ENCODE measurements at places on chromosomes 12 and 14.
A peak's percentile ranks its signal among the peaks of the same experiment; 100 is the strongest.

DNA sequence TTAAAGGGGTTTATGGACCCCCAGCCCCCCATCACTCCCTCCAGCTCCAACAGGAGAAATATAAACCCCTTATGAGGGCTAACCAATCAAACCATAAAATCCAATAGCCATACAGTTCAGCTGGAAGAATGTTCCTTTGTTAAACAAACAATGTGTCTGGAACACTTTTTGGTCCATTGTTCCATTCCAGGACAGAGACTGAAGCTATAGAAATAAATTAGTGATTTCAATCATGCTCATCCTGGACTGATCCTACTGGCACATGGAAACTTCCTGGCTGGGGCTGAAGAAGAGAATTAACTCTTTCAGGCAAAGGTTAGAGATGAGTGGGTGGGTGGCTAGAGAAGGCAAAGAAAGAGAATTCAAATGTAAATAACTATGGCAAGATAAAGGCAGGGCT, 63.4 kb downstream of the ANO2 start:
- no peak for DNase-seq

GRCh38 chr12:67390273-67390672, 121.1 kb downstream of the CAND1 start:
- DNase-seq, result no peak

DNA sequence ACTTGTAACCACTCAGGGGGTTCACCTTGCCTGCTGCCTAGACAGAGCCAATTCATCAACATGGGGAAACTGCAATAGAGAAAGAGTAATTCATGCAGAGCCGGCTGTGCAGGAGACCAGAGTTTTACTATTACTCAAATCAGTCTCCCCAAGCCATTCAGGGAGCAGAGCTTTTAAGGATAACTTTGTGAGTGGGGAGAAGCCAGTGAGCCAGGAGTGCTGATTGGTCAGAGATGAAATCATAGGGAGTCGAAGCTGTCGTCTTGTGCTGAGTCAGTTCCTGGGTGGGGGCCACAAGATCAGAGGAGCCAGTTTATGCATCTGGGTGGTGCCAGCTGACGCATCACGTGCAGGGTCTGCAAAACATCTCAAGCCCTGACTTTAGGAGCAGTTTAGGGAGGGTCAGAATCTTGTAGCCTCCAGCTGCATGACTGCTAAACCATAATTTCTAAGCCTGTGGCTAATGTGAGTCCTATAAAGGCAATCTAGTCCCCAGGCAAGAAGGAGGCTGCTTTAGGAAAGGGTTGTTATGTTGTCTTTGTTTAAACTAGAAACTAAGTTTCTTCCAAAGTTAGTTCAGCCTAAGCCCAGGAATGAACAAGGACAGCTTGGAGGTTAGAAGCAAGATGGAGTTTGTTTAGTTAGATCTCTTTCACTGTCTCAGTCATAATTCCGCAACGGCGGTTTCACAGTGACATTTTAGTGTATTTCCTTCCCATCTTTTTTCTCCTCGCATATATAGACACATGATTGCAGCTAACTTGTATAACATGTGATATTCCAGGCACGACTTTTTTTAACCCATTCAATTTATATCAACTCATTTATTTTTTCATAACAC, 68.9 kb upstream of the NCOR2 start:
- DNase-seq, result peak; percentile 77

- no peak for DNase-seq
Measured at GRCh38 chr12:64976131-64976530, 145.0 kb downstream of the WIF1 start.

DNA sequence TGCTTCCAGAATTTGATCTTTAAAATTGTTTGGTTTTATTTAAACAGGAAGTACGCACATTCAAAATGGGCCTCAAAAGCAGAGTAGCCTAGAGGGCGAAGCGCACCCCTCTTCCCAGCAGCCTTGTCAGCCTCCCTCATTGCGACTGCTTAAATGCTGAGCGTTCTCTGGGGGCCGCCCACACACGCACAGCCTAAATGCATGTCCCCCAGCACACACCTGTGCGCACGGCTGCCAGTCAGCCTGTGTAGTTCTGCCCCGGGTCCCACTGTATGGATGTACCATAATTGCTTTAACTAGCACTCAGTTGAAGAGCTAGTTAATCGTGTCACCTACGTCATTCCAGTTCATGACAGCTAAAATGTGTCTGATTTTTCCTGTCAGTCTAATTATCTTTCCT, 79.3 kb downstream of the TESC start:
- DNase-seq, result no peak

GRCh38 chr12:59861635-59862034, 265.8 kb downstream of the SLC16A7 start:
- no peak for DNase-seq

GRCh38 chr12:108340037-108340436, 926 bp upstream of the CMKLR1 start:
- DNase-seq, result no peak

DNA sequence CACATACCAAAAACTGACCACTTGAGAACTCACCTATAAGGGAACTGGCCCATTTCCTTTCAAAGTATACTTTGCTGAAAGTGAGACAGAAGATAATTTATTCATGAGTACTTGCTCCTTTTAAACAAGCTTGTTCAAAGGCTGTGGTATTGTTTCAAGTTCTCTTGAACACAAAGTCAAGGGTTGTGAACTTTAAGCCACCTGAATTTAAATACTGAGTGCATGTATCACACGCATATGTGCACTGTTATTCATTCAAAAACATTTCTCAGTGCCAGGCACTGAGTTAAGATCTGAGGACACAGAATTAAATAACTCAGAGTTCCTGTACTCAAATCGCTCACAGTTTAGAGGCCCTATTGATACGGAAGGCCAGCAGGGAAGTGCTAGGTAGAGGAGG, 19.1 kb upstream of the LDHB start:
- DNase-seq, result peak; percentile 61

DNA sequence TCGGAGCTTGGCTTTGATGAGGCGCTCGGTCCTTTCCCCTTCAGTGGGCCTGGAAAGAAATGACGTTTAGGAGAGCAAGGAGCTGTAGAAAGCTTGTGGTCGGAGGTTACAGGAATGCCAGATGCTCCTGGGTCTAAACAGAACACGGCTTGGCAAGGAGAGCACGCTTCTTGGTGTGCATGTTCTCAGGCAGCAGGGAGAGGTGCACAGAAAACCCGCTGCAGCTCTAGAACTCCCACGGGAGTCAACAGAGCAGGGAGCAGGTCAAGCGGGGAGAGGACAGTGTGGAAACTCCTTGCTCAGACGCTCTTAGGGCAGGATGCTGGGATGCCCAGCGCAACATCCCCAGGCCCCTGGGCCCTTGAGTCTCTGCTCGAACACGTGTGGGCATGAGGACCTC, 51.0 kb downstream of the SSH1 start:
- DNase-seq, result no peak

DNA sequence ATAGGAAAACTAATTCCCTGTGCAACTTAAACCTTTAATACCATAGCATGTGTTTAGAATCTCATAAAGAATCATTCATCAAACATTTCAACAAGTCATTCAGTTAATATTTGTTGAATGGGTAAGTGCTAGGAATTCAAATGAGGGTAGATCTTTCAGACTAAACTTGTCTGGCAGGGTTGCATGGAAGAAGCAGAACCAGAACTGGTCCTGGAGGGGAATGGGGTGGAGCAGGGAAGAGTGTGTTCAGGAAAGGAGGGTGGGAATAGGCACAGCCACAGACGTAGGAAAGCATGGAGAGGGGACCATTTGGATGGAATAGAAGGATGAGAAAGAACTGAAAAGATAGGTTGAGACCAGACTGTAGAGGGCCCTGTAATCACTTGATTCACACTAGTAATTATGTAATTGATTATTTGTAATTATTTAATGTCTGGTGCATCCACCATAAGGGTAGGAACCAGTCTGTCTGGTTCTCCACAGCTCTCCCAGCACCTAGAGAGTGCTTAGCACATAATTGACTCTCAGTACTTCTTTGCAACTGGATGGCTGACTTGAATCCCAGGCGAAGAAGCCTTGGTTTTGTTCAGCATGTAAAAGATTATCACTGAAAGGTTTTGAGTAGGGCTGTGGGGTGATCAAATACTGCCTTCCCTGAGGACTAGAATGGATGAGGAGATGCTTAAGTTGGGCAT, 3.0 kb upstream of the MAP3K9 start:
- DNase-seq, result no peak

DNA sequence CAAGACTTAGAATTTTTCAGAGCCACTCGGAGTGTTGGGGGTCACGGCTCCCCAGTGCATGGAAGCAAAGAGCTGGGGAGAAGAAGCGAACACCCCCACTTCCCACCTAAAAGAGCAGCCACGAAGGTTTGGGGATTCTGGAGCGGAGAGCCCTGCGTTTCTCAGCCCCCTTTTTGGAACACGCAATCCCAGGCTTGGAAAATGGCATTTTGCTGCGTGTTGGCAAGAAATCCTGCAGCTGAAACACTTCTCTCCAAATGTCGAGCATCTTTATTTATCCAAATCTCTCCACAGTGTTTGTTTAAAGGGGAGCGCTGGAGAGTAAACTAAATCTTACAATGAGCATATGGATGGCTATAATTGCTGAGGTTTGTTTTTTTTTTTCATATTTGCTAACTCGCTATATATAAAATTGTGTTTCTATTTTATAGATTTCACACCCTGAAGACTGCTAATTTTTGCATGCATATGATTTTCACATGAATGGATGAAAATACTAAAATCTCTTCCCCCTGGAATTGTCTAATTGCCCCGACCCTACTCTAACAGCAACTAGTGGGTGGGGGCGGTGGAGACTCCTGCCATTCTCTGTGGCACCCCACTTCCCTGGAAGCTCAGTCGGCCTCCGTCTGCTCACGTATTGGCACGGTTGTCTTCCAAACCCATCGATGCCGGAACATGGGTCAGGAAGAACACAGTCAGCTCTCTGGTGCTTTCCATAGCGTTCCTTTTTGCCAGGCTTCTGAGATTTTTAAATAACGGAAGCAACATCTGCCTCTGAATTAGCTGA, 120.5 kb downstream of the GCH1 start:
- DNase-seq, result no peak

GRCh38 chr14:22839159-22839779, 2.9 kb downstream of the MMP14 start:
- no peak for DNase-seq

- no peak for DNase-seq
Measured at GRCh38 chr14:39967885-39968284, 535.7 kb upstream of the FBXO33 start.

DNA sequence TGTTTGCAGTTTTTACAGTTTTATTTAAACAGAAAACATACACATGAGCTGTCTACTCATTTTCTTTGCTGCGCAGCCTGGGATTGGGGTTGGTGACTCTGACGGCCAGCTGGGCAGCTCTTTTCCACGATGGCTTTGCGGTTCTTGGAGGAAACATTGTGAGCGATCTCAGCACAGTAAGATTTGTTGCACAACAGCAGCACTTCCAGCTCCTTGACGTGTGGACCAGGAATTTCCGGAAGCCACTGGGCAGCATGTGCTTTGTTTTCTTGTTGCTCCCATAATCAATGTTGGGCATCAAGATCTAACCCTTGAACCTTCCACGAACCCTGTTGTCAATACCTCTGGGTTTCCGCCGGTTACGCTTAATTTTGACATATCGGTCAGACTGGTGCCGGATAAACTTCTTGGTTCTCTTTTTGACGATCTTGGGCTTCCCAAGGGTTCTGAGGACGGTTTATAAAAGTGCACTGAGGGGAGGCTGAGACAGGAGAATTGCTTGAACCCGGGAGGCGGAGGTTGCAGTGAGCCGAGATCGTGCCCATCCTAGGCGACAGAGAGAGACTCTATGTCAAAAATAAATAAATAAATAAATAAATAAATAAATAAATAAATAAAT, 21.8 kb downstream of the FKBP11 start:
- DNase-seq, result no peak
